Chondrocyte (in vitro differentiated cells): ENCODE measurements at places on chromosomes 5 and 9.
A peak's percentile ranks its signal among the peaks of the same experiment; 100 is the strongest.

DNA sequence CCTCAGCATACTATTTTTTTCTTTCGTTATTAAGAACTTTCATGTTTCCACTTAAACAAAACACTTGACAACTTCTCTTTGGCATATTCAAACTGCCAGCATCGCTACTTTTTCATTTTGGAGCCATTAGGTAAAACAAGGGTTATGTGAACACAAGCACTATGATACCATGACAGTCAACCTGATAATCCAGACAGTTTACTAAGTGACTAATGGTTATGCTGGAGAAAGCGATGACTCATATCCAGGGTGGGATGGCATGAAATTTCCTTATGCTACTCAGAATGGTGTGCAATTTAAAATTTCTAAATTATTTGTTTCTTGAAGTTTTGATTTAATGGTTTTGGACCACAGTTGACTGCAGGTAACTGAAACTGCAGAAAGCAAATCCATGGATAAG is 29.9 kb upstream of the PRSS3 start:
- peaks cover 4% of the 10 kb centered on the region for H3K4me1 ChIP-seq
- DNase-seq = no peak
- H3K27ac ChIP-seq = no peak overlapping the region
- H3K4me3 ChIP-seq = no peak overlapping the region
- no peaks in the 10 kb centered on the region for H3K36me3 ChIP-seq

- peaks cover 3% of the 10 kb centered on the region for H3K4me1 ChIP-seq
- no peaks in the 10 kb centered on the region for H3K27me3 ChIP-seq
- no peak overlapping the region for H3K4me3 ChIP-seq
- no peaks in the 10 kb centered on the region for H3K36me3 ChIP-seq
- DNase-seq = no peak
These were observed 286.0 kb upstream of the TUSC1 start for GRCh38 chr9:25964239-25964638.

DNA sequence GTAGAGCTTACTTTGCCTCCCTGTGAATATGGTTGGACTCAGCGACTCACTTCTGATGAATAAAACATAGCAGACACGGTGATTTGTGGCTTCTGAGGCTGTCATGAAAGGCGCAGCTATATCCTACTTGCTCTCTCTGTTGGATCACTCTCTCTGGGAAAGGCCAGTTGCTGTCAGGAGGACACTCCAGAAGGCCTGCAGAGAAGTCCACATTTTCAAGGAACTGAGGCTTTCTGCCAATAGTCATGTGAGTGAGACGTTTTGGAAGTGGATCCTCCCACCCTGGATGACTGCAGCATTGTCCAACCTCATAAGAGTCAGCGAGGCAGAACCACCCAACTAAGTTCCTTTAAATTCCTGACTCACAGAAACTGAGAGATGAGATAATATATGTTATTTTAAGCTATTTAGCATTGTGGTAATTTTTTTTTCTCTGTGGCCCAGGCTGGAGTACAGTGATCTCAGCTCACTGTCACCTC is 156.0 kb upstream of the MAST4 start:
- peaks cover 9% of the 10 kb centered on the region for H3K4me1 ChIP-seq
- H3K4me3 ChIP-seq = peak overlapping the region; percentile 30
- DNase-seq = no peak
- H3K36me3 ChIP-seq = no peaks in the 10 kb centered on the region
- peak overlapping the region; percentile 82 for H3K27ac ChIP-seq

GRCh38 chr5:120895660-120896059 is 431.6 kb downstream of the PRR16 start:
- H3K4me1 ChIP-seq = no peaks in the 10 kb centered on the region
- H3K27ac ChIP-seq = no peak overlapping the region
- DNase-seq = no peak
- no peak overlapping the region for H3K4me3 ChIP-seq
